Fibroblast of lung (primary cell): ENCODE measurements at places on chromosomes 5 and 9. TPM values are rescaled to one million over a fixed set of nuclear protein-coding genes. Genes with fewer than 3 reads are reported as not detected.

DNA sequence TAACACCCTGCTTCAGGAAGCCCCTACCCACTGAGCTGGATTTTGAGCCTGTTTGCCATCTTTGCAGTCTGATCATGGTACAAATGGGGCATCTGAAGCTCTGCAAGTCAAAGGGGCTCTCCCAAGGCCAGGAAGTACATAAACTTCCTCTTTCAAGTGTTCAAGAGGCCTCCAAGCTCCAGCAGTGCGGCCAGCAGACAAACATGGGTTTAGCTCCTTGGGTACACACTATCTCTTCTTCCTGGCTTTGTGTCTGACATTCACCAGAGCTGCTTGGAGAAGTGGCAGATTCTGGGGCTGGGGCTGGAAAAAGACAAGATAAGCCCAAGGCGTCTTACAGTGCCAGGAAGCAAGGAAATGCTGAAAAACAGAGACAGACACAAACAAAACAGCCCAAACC is 34.1 kb downstream of the LAMC3 start:
- DNase-seq = no peak

- DNase-seq = no peak
Measured at GRCh38 chr5:138458856-138459255, 6.4 kb upstream of the EGR1 start.

DNA sequence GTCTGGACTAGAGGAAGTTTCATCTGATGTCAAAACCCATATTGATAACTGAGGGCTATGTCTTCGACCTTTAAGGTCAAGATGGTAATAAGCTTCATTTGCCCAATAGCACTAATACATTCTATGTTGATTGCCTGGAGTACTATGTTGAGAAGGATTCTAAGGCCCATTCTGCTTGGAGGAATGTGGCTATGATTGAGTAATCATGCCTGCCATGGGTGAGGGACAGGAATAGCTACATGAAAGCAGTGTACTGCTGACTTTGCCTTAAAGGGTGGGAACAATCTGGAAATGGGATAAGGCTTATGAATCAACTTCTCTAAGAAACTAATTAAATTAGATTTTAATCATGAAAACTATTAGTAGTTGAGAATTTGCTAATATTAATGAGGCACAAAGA is 13.6 kb downstream of the NNT start:
- peak; percentile 54 for DNase-seq

DNA sequence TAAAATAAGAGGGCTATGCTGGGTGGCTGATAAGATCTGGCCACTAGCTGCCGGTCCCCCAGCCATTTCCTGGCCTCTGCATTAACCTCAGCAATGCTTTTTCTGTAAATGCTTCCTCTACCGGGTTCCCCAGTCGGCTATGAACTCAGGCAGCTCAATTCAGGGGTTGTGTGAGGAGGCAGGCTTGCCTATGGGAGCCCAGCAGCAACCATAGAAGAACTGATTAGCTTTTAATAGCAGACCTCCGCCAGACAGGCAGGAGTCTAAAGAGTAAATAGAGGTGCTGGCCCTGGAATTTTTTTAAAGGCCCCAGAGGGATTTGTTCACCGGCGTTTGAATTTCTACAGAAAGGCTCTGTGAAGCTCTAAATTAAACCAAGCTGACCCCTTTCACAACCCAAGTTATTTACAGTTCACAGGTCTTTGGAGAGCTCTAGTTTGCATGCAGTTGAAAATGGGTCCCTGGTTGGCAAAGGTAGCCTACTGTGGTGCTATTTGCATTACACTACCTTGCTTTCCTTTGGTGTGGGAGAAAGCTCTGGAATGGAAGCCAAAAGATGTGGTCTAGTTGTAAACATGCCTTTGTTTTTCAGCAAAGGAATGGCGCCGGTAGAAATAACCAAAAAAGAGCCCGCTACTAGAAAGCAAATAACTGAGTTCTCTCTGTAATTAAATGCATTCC is 289.7 kb upstream of the SEMA6A start:
- DNase-seq = peak; percentile 3

- peak; percentile 90 for DNase-seq
Measured at GRCh38 chr9:36091026-36091953, 45.2 kb upstream of the GLIPR2 start.

- DNase-seq = no peak
Measured at GRCh38 chr5:97788369-97788768, 605.3 kb upstream of the RIOK2 start.

- DNase-seq = no peak
Measured at GRCh38 chr9:19404283-19405075, 4.3 kb upstream of the ACER2 start.

DNA sequence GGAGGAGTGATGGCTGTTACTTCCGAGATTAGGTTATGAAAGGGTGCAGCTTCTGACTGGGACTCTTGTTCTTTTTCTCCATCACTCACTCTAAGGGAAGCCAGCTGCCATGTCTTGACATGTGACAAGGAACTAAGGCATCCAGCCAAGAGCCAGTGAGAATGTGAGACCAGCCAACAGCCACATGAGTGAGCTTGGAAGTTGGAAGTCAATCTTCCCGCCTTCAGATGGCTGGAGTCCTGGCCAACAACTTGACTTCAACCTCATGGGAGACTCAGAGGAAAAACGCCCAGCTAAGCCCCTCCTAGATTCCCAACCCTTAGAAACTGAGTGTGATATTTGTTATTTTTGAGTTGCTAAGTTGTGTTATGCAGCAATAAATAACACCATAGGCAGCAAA is 201.1 kb downstream of the SNX18 start:
- peak; percentile 72 for DNase-seq

- DNase-seq = no peak
Measured at GRCh38 chr5:179612577-179613459, 10.7 kb downstream of the HNRNPH1 start.

DNA sequence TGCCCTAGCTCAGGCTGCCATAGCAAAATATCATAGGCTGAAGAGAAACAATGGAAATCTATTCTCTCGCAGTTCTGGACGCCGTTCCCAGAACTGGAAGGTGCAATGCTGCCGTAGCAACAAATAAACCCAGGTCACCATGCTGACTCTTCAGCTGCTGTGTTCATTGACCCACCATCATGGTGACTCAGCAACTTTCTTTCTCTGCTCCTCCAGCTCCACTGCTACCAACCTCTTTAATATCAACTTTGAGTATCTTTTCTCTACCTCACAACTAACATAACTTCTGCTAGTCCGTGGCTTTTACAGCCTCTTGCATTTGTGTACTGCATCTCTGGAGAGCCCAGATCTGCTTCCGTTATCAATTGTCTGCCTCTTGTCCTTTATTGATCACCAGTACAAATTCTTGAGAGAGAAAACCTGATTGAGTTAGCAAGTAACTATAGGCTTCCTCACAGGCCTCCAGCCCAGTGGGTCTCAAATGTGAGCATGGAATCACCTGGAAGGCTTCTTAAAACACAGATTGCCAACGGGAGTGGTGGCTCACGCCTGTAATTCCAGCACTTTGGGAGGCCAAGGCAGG is 47.3 kb upstream of the SLC30A5 start:
- peak; percentile 12 for DNase-seq

DNA sequence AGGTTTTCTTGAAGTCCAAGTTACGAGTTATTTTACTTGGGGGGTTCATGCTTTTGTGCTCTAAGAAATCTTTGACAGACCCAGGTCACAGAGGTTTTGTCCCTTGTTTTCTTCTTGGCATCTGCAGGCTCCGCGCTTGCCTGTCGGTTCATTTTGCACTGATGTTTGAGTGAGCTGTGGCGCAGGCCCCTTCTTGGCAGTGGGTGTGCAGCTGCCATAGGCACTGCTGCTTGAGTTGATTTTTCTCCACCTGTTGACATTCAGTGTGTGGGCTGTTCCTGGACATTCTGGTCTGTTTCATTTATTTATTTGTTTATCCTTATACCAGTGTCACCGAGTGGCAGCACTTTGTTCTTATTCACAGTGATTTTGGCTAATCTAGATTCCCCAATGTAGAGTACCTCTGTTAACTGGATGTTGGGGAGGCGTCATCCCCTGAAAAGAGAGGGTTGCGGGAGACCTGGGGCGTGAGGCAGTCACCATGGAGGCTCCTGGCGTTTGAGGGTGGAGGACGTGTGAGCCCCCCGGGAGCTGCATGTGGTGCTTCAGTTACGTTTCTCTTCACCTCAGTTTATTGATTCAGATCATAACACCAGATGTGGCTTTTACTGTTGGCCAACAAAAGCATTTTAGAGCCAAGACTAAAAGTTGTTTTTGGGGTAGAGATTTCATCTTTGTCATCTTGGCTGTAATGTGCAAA is 121.4 kb upstream of the CACNA1B start:
- DNase-seq = no peak

- DNase-seq = no peak
Measured at GRCh38 chr5:148343046-148343407, 7.7 kb downstream of the SPINK9 start.

DNA sequence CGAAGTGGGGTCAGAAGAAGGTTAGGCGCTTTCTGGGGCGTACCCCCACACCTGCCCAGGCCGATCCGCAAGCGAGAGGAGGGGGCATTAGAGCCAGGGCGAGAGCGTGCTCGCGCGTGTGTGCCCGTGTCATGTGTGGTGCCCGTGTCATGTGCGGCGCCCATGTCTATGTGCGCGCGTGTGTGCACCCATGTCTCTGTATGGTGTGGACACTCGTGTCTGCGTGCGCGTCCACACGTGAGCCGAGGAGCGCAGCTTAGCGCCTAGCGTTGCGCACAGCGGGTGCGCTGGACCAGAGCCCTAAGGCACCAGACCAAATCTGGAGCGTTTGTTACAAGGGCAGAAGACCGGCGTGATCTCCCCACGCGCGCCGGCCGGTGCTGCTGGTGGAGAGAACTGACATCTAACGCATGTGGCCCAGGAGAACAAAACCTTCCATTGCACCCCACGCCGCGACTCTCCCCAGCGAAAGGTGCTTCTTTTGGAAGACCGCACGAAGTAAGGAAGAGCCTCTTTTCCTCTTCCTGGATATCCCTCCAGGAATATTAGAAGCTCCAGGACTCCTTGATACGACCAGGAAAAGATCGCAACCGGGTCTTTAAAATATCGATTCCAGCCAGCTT is 644 bp downstream of the NIM1K start:
- DNase-seq = peak; percentile 39

- peak; percentile 99 for DNase-seq
Measured at GRCh38 chr9:79686381-79687130, 114.8 kb downstream of the TLE4 start.

- no peak for DNase-seq
Measured at GRCh38 chr9:107314763-107315162, 31.7 kb downstream of the RAD23B start.

DNA sequence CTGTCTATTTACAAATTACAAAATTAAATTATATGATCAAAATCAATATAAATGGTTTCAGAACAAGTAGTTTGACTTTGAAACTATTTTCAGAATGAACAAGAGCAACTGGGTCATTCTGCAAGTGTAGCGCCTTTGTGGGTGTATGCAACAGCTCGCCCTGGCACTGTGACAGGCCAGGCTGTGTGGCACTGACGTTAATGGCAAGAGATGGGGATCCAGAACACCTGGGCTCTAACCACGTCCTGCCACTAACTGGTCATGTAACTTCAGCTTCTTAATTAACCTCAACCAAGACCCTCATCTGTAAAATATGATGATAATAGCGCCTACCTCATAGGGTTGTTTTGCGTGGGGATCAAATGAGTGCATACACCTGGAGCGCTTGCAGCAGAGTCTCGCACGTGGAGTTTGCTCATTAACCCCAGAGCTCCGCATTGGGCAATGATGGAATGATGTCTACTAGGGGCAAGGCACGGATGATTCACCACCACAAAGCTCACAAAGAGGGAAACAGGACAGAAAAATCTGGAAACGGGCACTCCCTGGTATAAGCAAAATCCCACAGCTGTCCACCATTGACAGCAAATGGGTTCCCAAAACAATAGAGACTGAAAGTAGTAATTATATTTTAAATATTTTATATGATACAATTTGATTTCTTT is 639.4 kb downstream of the SEMA5A start:
- peak; percentile 91 for DNase-seq

DNA sequence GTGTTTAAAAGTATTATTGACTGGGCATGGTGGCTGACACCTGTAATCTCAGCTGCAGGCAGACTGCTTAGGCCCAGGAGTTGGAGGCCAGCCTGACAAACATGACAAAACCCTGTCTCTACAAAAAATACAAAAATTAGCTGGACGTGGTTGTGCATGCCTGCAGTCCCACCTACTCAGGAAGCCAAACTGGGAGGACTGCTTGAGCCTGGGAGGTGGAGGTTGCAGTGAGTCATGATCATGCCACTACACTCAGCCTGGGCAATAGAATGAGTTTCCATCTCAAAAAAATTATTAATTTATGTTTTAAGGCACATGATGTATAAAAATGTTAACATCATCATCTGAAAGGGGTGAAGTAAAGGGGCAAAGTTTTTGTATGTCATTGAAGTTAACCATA is 49.7 kb upstream of the FNIP1 start:
- no peak for DNase-seq

GRCh38 chr5:177426566-177427210 is at the start of gene GRK6:
Gene GRK6 (plus strand): TSS chr5:177426676. CDS start chr5:177426846, 170 bp downstream.
- no peak for DNase-seq

PCDHGA1 gene
- 1.1 and 1.6 TPM in 2 replicates for polyA plus RNA-seq

EMB gene
- polyA plus RNA-seq = 5.5 and 9.5 TPM in 2 replicates

PCDHGA12 gene
- 11.9 and 14.1 TPM in 2 replicates for polyA plus RNA-seq

SHISAL2B gene
- not detected in 2 replicates for polyA plus RNA-seq
